Muscle of leg (tissue), 16 donors: ENCODE measurements at places on chromosomes 5 and 9. TPM values are rescaled to one million over a fixed set of nuclear protein-coding genes. Genes with fewer than 3 reads are reported as not detected.

The STING1 gene
- 19.3 TPM for total RNA-seq

- DNase-seq, result no peak
Measured at GRCh38 chr5:151130922-151131891, 26.4 kb downstream of the ANXA6 start.

The NOP16 gene
- total RNA-seq, result 11.5 TPM

GRCh38 chr5:168681556-168682183 lies 102.5 kb upstream of the PANK3 start:
- peak; percentile 25 for DNase-seq

DNA sequence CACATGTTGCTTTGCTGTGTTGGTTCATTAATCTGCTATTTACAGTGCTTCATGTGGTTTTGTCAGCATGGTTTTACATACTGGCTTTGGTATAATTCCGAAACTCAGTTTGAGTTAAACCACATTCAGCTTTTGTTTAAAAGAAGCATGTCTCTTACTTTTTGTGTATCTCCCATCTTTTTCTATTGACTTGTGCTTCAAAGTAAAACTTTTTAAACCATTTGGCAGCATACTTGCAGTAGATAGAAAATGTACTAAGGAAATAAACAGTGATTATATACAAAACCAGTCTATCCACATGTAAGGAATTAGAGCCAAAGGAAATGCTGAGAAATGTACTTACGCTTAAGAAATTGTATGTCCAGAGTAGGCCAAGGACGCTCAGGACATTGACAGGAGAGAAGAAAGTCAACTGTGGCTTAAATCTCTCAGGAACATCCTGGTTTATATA lies 286.9 kb downstream of the ARHGEF28 start:
- peak; percentile 71 for DNase-seq

- DNase-seq, result no peak
Measured at GRCh38 chr5:172096207-172096940, 89.9 kb upstream of the FBXW11 start.

The TAF11L10 gene
- total RNA-seq, result not detected

DNA sequence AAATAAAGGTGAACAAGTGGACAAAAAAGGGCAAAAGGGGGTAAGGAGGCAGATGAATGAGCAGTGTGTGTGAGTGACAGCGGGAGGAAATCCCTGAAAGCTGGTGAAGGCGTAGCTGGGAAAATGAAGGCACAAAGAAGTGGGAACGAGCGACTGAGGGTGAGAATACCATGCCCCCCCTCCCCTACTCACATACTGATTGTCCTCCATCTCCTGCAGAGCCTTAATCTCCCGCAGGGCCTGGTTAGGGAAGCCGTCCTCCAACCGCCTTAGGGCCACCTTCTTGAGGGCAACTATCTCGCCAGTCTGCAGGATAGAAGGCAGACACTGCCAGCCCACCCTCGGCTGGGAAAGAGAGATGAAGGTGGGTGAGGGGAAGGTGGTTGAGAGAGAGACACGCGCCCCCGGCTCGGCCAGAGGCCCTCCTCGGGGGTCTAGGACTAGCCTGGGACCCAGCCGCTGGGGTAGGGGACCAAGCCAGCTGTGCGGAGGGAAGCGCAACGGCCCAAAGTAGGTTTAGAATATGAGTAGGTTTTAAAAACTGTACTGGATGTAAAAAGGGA lies 522 bp downstream of the CDK20 start:
- peak; percentile 8 for DNase-seq

GRCh38 chr5:5645891-5646290 lies 223.4 kb downstream of the ICE1 start:
- no peak for DNase-seq

The EMB gene
- total RNA-seq, result 4.3 TPM

- no peak for DNase-seq
Measured at GRCh38 chr5:81763294-81763928, 12.5 kb upstream of the SSBP2 start.

DNA sequence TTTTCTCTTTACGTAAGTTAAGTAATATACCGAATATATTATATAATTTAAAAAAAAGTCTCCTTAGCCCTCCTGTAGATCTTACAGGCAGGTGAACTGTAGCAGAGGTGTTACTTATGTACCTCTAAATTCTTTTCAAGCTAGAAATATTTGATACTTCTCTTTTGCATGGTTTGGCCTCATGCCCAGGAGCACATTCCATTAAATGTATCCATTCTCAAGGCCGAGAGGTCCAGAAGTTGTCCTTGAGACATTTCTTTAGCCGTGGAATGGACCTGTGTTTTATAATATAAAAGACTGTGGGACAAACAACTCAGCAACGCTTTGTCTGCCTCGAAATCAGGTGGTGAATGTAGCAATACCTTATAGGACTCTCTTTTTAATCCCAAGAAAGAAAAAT lies 184.5 kb downstream of the TRIO start:
- DNase-seq, result no peak

- DNase-seq, result peak; percentile 80
Measured at GRCh38 chr5:116068028-116068632, 16.7 kb upstream of the COMMD10 start.
